Psoas muscle (tissue), 8 donors: ENCODE measurements at places on chromosomes 7 and 10. TPM values are rescaled to one million over a fixed set of nuclear protein-coding genes. Genes with fewer than 3 reads are reported as not detected.

DNA sequence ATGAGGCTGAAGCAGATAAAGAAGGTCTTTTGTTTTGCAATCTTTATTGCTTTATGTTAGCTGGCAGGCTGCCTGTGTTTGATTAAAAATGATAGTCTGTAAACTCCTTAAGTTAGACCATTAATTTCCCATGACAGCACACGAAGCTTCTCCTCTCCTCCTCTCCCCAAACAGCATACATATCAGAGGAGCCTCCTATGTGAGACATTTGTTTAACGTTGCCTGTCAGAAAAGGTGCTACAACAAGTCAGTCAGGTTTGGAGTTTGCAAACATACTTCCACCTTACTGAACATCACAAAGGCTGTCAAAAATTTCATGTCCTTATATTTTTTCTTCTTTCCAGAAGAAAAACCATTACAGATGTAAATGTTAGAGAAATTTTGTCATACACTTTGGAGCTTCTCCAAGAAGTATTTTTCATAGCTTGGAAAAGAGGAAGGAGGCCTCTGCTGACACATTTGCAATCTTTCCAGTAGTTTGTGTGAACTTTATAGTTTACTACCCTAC, 393.1 kb downstream of the EXOC4 start:
- DNase-seq, result no peak

DNA sequence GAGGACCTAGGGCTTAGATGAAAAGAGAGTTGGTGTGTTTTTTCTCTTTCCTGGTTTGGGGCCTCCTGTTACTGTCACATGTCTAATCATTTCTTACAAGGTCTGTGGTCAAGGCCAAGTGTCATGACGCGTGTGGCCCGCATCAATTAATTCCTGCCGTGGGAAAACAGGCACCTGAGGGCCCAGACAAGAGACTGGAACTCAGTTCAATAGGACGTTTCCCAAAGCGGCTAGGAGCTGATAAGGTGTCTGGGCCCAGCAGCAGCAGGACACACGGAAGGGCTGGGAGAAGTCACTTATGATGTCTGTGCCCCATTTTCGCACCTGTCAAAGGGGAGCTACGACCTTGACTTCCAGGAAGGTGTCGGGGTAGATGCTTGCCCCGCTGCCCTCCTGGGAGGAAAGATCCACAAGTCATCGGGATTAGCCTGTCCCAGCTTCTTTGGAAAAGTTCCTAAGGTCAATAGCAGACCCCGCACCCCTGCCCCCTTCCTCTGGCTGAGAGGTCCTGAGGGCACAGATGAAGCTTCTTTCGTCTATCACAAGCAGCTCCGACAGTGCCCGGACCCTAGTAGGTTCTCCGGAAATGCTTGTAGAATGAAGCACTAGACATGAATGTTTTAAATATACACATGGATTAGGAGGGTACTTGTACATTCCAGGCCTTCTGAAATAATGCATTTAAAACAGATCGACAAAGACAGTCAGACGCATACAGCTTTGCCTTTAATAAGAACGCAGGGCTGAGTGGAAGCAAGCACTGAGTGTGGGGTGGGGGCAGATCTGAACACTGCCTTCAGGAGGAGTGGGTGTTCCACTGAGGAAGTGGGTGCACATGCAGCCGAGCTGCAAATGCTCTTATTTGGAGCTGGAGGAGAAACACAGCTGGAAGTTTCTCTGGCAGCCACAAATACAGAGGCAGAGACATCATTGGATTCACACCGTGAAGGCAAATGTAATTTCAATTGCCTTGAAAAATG, 237.5 kb upstream of the GRB10 start:
- DNase-seq, result no peak

- no peak for DNase-seq
Observed at GRCh38 chr10:6145166-6145987, 56.5 kb downstream of the RBM17 start.

DNA sequence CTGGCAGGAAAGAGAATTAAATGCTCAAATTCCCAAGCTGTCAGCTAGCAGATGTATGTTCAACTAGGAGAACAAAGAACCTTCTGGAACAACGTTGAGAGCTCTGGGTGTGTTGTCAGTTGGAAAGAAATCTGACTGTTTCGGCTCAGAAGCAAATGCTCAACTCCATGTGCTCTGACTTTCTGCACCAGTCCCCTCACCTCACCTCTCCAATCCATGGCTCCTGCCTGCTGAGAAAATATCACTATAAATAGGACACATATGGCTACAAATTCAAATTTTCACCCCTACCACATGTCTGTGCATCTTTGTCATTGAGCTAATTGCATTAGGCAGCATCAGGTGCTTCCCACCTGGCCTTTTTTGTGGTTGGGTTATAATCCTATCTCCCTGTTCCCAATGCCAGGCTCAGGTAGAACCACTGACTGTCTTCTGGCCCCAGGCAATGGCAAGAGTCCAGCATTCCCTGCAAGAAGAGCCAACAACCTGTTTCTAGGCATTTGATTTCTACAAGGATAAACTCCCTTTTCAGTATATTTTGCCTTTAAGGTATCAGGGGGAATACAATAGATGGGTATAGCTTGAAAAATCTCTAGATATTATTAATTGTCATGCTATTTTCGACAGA, 142.6 kb upstream of the LSM8 start:
- no peak for DNase-seq

- no peak for DNase-seq
Observed at GRCh38 chr7:55569797-55570196, 2.5 kb downstream of the VOPP1 start.

- no peak for DNase-seq
Observed at GRCh38 chr7:108063520-108063933, 60.6 kb upstream of the LAMB1 start.

DNA sequence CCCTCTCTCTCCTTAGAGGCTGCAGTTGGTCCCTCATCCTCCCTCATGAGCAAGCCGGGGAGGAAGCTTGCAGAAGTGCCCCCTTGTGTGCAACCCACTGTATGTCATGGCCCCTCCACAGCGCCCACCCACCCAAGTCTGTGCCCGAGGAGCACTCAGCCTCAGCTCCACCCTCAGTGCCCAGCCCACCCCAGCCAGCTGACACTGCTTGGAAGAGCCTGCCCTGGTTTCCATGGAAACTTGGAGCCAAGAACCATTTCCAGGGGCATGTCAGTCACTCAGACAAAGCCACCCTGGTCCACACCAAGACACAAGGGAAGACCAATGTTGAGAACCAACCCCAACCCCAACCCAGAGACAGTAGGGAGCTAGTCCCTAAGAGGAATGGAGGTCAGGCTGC, 79.5 kb downstream of the PAX2 start:
- no peak for DNase-seq

GRCh38 chr7:69739190-69739589, 140.9 kb downstream of the AUTS2 start:
- DNase-seq, result no peak

DNA sequence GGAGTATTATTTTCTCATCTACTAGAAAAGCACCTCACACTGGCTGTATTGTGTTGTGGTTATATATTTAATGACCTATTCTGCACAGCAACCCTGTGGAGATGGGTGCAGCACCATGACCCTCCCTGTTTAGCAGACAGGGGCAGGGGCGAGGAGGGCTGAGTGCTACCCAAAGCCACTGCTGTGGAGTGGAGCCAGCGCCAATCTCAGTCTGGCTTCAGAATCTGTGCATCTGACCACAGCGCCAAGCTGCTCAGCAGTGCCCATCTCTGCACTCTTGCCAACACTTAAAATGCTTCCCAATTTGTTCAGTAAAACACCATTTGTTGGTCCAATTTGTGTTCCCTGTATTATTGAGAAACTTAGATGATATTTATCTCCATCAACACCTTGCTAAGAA, 239.1 kb downstream of the ZMYND11 start:
- no peak for DNase-seq

- no peak for DNase-seq
Observed at GRCh38 chr10:119613741-119614140, 17.0 kb upstream of the TIAL1 start.

- no peak for DNase-seq
Observed at GRCh38 chr10:121324678-121325213, 273.5 kb downstream of the FGFR2 start.

- no peak for DNase-seq
Observed at GRCh38 chr10:112938808-112939482, 11.1 kb upstream of the TCF7L2 start.

DNA sequence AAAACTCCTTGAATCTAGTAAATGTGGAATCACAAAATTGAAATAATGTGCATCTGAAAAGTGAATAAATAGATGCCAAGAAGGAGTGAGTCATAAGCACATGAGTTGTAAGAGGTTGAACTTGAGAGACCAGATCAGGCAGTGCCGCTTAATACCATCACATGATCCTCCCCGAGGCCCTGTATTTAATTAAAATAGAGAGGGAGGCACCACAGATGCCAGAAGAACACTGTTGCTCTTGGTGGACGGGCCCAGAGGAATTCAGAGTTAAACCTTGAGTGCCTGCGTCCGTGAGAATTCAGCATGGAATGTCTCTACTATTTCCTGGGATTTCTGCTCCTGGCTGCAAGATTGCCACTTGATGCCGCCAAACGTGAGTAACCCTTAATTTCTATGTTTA, at the start of gene GPNMB:
TSS of gene GPNMB (plus strand) at position 221 of the 400 bp plus-strand sequence. CDS start at position 304, 83 bp downstream.
- DNase-seq, result peak; percentile 33

GRCh38 chr10:72146559-72147323, 58.4 kb upstream of the SPOCK2 start:
- no peak for DNase-seq

- no peak for DNase-seq
Observed at GRCh38 chr10:122368502-122369254, 5.8 kb upstream of the PLEKHA1 start.

DNA sequence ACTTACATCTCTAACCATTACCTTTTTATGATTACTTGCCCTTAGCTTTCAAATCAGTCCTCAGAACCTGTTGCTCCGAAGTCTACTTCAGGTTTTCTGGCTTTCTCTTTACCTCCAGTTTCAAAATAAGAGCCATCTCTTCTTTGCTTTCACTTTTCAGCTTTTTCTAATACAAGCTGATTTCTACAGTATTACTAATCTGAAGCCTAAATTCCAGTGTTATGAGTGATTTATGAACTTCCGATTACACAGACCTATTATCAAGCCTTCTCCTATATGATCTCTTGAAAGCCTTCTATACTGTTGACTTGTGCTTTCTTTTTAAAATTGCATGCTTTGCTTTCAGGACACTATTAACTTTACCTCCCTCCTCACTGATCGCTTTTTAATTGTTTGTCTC, 1307.8 kb upstream of the CELF2 start:
- no peak for DNase-seq

GRCh38 chr7:50412973-50413372, 37.2 kb downstream of the FIGNL1 start:
- DNase-seq, result no peak

DNA sequence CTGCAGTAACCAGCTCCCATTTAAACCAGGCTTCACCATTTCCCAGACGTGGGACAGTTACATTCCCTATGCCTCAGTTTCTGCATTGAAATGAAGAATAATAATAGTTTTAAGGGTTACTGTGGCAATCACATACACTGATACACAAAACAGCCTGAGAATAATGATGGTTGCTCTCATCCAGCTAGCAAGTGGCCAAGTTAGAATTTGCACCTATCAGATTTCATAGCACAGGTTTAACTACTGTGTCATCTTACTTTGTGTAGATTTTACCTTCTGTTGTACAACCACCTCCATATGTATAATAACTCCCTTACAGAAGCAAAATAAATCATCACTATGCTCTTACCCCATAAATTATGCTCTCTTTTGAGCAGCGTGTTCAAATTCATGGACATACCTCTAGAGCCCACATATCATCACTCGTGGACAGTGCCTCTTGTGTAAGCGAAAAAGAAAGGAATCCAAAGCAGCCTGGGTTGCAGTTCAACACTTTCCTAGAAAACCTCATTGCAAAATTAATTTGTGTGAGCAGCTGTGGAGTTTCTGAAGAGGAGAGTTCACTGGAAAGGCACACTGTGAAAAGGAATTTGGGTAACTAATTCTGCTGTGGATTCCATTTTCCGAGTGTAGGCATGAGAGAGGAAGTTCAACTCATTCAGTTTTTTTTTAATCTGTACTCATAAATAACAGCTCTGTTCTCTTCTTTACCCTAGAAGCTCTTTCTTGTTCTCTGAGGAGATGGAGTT, 492.5 kb downstream of the ARL4A start:
- no peak for DNase-seq

DNA sequence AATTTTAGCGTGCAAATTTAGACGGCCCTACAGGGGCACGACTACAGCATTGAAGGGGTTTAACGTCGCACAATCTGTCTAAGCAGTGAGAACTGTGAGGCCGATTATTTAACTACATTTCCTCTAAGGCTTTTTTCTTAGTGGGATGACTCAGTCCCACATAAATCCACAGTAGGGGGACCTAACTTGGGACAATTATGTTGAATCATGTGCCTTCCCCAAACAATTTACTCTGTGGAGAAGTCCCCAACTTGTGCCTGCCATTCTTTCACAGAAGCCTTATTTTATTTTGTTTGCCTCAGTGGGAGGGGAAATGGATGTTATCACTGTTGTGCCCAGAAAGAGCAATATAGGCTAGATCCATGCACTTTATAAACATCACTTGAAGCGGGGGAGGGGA, 80.3 kb upstream of the CDCA7L start:
- no peak for DNase-seq

DNA sequence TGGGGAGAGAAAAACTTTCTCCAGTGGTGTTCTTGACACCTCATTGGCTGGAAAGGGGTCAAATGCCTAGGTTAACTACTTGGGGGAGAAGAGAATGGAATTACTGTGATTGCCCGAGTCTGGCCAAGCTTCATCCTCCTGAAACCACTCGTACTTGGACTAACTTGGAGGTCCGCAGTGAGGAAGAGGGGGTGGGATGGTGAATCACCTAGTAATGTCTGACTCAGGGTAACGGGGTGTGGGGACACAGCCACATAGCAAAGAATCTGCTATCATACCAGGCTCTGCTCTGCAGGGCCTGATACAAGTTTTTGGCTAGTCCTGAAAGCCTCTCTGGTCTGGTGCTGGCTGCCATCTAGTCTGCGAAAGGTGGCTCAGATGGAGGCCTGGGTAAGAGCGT, 190.9 kb downstream of the RPS24 start:
- DNase-seq, result no peak

DNA sequence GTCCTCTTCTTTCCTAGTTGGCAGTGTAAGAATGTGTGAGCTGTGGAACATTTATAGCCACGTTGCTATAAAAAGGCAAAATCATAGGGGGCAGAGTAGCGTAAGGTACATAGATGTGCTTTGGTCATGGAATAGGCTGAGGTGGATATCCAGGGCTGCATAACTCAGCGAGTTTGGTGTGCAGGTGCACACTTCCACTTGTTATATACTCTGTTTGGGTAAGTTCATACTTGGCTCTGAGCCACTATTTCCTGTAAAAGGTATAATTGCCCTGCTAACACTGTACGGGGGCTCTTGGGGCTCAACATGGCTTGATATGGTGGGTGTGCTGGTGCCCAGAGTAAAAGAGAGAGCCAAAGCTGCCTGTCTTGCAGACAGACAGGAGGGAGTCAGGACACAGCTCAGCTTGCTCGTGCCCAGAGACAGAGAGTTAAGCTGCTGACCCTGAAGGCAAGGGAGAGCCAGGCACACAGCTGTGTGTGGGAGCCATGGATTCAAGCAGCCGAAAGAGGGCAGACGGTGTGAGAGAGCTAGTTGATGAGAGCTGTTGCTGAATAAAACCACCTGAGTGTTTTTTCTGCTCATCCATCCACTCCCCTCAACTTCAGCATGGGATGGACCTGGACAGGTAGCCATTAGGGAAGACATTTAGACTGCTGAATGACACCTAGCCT, 126.7 kb downstream of the DKK1 start:
- DNase-seq, result no peak

The CYP3A4 gene
- total RNA-seq, result not detected

The DRGX gene
- not detected for total RNA-seq

The PKD2L1 gene
- total RNA-seq, result not detected

The SLC39A12 gene
- total RNA-seq, result not detected

The MOGAT3 gene
- total RNA-seq, result not detected

The PNLIP gene
- total RNA-seq, result not detected

The SLIT1 gene
- 0.06 TPM for total RNA-seq

The MNX1 gene
- total RNA-seq, result not detected

The ASIC3 gene
- 2.1 TPM for total RNA-seq

The LEP gene
- 0.69 TPM for total RNA-seq
